ENCODE measurements at places on chromosomes 1 and 21. TPM values are rescaled to one million over a fixed set of nuclear protein-coding genes. Genes with fewer than 3 reads are reported as not detected.

Gene PTCH2
- total RNA-seq: 0.83 TPM

Gene NTNG1
- total RNA-seq: not detected

Gene MFAP2
- total RNA-seq: 12.5 TPM

Gene TMEM269
- total RNA-seq: 1.0 TPM

Gene CFAP74
- total RNA-seq: 3.0 TPM

Gene RO60
- 40.4 TPM for total RNA-seq

Gene C1QTNF12
- total RNA-seq: 11.8 TPM

Gene CSF1
- 35.2 TPM for total RNA-seq

GRCh38 chr1:13807209-13807608 lies 107.2 kb downstream of the PRDM2 start:
- no peak for DNase-seq

DNA sequence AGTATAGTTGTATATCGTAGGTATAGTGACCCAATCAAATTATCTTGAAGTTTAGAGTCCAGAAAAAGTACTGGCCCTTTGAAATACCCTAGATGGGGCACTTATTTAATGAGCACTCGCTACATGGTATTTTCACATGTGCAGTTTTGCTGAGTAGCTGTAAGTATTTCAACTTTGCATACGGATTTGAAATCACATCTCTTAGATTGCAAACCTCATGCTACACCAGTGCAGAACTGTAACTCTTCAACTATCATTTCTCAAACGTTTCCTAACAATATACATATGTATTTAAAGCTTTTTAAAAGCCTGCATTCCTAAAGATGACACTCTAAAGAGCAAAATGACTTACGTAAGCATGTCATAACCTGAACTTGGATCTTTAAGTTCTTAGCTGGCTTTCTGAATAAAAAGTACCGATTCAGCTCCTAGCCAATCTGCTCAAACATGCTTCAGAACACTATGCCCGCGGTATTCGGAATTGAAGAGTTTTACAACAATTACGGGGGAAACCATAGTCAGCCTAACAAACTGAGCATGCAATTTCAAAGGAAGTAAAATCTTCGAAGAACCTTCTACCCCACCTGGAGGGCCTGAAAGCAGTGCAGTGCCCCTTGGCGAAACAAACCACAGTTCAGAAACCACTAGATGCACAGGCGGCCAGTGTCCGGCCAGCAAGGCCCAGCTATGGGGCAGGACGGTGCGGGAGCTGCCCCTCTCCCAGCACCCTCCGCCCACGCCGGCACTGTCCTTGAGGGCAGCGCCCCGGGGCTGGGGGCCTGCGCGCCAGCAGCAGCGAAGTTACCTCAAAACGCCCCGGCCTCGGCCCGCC lies 863 bp downstream of the FH start:
- peak; percentile 28 for DNase-seq

DNA sequence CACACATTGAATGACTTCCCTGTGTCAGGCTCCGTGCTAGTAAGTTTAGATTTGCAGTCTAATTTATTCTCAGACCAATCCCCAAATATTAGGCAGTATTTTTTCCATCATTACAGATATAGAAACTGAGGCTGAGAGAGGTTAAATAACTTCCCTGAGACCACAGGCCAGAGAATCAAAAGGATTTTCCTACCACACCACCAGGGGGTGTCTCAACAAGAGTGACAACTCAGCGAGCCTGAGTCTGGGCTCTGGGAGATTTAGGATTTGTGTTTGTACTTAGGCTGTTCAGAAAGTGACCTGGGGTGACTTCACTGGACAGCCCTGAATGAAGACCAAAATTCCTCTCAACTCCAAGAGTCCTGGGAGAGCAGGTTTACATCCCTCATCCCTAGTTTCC lies 13.3 kb upstream of the LCE5A start:
- no peak for DNase-seq

DNA sequence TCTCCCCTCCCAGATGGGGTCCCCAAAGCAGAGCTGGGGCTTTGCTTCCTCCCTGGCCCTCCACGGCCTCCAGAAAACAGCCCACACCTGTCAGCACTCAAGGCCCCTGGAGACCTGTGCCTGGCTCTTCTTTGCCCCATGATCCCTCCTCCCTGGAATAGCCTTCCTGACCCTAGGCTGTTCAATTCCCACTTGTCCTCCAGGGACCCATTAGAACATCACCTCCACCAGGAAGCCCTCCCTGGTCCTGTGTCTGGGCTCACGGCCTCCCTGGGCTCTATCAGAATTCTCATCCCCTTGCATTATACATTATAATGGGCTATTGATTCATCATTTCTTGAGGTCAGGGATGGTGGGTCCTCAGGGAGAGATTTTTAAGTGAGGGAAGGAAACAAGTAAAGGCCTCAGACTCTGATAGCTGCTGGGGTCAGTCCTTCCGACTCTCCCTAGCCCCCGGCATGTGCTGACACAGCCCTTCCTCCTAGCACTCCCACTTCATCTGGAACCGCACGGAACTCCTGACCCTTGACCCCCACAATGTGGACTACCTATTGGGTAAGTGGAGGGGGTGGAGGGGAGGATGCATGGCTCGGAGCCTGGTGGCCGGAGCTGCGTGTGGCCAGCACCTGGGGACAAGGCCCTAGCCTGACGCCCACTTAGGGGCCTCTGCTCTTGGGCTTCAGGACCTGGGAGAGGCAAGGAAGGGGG lies 60.8 kb downstream of the ALPL start:
- no peak for DNase-seq

- DNase-seq: no peak
These were observed 98.4 kb upstream of the GADD45A start for GRCh38 chr1:67586596-67586995.

GRCh38 chr1:206672844-206673758 lies 11.6 kb upstream of the MAPKAPK2 start:
- DNase-seq: no peak

DNA sequence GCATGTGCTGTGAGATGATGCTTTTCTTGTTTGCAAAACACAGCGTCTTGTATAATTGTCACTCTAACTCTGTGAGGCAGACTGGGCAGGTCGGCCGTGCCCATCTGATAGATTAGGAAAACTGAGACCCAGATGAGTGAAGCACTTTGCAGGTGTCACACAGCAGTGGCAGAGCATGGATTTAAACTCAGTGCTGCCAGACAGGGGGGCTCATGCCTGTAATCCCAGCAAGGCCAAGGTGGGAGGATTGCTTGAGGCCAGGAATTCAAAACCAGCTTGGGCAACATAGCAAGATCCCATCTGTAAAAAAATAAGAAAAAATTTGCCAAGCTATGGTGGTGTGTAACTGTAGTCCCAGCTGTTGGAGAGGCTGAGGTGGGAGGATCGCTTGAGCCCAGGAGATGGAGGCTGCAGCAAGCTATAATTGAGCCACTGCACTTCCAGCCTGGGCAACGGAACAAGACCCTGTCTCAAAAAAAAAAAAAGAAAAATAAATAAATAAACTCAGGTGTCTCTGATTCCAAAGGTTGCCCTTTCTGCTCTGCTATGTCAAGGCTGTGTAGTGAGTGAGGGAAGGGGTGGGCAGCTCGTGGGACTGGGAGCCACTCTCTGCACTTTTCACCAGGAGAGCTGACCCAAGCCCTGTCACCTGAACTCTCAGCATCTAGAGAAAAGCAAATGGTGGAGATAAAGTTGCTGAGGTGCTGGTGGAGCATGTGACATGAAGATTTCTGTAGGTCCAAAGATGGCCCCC lies 32.9 kb upstream of the NPPB start:
- no peak for DNase-seq

- no peak for DNase-seq
These were observed 9.5 kb downstream of the TRAF5 start for GRCh38 chr1:211336161-211336560.

- no peak for DNase-seq
These were observed 48.6 kb downstream of the TSNAX start for GRCh38 chr1:231576804-231577718.

DNA sequence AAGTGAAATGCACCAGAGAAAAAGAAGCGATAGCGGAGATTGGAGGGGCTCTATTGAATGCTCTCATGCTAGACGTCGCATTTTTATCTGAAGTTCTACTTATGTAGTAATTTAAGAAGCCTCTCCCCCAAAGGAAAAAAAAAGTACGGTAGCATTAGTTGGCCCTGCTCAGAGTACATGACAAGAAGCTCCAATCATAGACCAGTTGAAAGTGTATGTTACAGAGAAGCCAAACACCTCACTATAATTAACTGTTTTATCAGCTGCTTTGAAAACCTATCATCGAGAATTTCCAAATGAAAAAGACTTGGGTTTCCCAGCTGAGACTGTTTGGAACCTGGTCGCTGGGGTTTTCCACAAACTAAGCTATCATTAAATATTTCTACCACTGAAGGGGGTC lies 19.6 kb upstream of the OVAAL start:
- DNase-seq: no peak

GRCh38 chr1:163063143-163063542 lies 6.0 kb upstream of the RGS4 start:
- no peak for DNase-seq

DNA sequence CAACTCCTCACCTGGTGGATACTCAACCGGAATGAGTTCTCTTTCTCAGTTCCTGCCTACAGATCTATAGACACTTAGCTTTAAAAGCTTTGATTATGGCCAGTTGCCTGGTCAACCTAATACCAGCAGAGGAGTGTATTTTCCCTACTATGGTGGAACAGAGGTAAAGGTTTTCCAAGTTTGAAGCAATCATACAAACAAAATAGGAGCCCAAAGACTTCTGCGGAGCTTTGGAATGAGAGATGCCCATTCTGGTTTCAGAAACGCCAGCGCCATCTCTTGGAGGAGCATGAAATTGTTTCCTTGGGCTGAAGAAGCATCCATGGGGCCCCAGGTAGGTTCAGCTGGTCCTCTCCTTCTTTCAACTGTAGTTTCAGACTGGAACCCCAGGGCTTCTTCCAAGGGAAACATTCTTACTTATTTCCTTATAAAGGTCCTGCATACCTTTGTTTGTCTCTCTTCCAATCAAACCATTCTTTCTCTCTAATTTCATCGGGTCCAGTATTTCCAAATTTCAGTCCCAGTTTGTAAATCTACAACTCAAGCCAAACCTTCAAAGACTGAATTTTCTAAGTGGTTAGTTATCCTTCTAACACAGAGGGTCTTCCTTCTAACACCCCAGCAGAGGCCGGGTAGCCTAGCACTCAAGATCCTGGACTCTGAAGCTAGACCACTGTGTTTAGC lies 95.9 kb downstream of the KCNJ15 start:
- no peak for DNase-seq

DNA sequence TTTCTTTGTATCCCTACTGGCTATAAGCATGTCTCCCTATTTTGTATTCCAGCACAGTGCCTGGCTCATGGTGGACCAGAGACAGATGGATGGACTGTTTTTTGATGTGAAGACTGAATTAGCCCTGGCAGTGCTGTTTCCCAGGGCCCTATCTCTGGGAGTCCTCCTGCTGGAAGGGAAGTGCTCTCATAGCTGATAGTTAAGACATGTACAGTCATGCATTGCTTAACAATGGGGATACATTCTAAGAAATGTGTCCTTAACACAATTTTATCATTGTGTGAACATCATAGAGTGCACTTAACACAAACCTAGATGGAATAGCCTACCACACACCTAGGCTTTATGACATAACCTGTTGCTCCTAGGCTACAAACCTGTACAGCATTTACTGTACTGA lies 21.1 kb downstream of the TLCD4 start:
- DNase-seq: no peak

DNA sequence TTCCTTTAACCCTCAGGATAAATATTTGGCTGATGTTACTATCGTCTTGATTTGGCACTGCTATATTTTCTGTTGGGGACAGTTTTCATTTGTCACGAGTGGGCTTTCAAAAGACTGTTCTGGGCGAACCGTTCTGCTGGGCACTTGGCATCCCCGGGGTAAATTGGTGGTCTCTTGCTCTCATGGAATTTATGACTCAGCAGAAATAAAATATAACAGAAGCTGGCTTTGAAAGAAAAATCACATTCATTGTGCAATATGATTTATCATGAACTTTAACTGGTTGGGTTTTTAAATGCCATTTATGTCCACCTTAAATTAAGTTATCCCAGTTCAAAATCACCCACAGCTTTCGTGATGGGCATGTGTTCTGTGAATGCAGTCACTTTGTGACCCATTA lies 147.3 kb downstream of the KAZN start:
- DNase-seq: no peak

DNA sequence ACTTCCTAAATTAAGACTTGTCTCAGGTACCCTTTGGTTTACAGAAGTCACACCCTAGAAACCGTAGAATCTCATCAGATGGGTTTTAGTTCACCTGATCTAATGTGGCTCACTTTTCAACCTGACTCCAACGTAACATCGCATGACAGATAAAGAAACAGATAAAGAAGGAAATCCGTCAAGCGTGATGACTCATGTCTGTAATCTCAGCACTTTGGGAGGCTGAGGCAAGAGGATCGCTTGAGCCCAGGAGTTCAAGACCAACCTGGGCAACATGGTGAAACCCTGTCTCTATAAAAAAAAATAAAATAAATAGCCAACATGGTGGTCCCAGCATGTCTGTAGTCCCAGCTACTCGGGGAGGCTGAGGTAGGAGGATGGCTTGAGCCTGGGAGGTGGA lies 97.3 kb downstream of the SPSB1 start:
- no peak for DNase-seq

DNA sequence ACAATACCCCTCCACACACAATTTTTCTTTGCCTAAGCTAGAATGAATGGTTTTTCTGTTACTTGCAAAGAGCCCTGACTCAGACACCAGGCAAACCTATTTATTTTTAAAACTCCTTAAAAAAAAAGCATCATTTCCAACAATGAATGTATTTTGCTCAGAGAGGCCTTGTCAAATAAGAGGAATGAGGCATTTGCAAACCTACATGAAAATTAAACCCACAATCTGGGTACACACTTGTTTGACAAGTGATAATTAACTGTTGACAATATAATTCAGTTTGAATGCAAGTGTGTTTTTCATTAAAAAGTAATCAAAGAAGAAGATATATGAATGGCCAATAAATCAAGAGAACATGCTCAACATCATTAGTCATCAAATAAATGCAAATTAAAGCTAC lies 339.5 kb downstream of the PTPRU start:
- no peak for DNase-seq

- peak; percentile 60 for DNase-seq
These were observed 49.4 kb downstream of the NENF start for GRCh38 chr1:212482006-212482636.

- no peak for DNase-seq
These were observed 28.5 kb downstream of the CR1L start for GRCh38 chr1:207673399-207673798.

GRCh38 chr1:228109073-228109961 lies at the start of gene MRPL55:
MRPL55 (minus strand) TSS chr1:228109299; CDS start chr1:228108260, 1,039 bp downstream.
- DNase-seq: peak; percentile 90

DNA sequence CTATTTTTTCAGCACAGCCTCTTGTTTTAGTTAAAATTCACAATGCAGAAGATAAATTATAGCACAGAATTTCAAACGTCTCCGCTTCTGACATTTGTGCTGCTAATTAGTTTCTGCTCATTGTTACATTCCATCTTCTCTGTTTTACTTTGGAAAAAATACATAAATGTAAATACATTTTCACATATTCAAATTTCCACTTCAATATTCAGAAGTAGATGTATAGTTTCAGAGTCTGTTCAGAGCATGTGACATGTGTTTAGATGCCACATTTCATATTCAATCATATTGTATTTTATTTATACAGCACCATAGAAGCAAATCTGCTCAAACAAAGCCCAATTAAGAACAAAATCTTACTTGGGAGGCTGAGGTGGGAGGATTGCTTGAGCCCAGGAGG lies 19.6 kb downstream of the TMEM35B start:
- no peak for DNase-seq
